Stimulated activated CD4-positive, alpha-beta T cell treated with anti-CD3 and anti-CD28 coated beads, Interleukin-12 subunit alpha, Interleukin-12 subunit beta, amount 100 ng/mL, for 24 hours (primary cell): ENCODE measurements at places on chromosomes 2 and 18.

- DNase-seq: no peak
Observed at GRCh38 chr2:25567406-25567805, 106.0 kb downstream of the DTNB start.

DNA sequence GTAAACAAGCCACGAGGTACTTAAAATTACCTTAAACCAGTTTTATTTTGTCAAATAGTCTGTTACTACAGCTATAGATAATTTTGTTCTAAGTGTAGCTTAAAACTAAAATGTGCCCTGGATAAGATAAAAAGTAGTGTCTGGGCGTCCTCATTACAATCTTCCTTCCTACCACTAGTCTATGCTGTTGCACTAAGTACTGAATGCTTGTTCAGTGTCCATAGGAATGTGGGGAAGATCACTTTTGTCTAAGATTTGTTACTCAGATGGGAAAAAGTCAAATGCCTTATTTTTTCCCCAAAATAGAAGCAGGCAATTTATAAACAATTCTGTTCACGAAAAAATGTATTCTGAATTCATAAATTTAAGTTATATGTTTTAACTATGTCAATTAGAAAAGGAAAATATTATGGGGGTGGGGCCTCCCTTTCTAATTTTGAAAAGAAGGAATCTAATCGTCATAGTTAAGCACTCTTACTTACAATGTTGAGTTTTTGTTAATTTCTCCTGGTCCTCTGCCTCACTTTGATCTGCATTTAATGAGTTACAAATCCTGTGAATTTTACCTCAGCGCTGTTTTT lies 140.4 kb upstream of the VRK2 start:
- no peak for DNase-seq

- no peak for DNase-seq
Observed at GRCh38 chr2:169862816-169863215, 35.6 kb downstream of the UBR3 start.

DNA sequence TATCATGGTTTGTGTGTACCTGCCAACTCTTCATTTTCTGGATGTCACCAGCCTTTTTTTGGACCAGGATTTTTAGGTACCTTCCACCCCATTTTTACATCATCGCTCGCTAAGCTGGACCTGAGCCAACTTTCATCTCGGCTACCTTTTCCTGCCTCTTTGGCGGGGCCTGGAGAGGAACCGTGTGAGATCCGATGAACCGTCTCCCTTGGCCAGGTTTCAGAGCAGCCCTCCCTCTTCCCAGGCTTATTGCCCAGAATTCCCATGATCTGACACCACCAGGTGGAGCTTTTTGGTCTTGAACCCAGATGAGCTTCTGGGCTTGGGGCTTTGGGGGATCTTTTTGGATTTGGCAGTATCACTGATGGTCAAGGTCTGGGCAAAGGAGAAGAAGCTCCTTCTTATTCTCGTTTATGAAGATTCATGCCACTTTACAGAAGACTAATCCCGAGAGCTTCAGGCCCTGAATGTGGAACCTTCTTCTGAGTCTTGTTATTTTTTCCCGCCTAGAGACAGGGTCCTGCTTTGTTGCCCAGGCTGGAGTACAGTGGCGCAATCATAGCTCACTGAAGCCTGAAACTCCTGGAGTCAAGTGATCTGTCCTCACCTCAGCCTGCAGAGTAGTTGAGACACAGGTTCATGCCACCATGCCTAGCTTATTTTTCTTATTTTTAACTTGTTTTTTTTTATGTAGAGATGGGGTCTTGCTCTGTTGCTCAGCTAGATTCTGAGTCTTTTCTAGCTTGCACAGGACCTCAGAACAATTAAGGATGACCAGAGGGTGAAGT lies 50.4 kb downstream of the GATA6 start:
- no peak for DNase-seq
